Amniotic epithelial cell (primary cell): ENCODE measurements at places on chromosomes 4 and X.

DNA sequence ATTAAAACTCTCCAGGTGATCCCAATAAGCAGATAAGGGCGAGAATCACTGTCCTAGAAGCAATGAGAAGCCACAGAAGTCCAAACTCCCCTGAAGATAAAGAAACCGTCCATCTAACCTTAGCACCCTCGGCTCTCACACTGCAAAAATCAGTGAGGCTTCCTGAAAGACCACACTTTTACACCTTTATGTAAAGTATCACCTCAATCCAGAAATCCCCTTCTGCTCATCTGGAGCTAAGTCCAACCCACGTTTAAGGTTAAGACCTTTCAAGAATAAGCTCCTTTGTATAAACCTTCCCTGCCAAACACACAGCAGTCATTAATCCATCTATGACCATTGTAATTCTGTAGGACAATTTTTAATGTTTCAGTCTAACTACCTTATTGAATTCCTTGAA is 41.7 kb downstream of the LIN54 start:
- DNase-seq, result no peak

GRCh38 chr4:30537456-30537855 is 182.7 kb upstream of the PCDH7 start:
- DNase-seq, result peak; percentile 89

DNA sequence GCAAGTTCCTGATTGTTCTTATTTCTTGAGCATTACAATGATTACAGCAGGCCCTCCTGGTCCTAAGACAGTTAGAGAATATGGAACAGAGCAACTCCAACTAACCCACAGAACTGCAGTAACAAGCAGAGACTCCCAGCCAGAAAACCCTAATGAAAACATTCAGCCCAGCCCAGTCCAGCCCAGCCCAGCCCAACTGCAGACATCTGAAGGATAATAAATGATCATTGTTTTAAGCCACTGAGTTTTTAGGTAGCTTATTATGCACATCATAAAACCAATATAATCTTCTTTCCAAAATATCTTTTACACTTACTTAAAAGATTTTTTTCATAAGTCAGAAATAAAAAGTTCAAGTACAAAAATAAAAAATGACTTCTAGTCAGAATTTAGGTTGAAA is 51.3 kb downstream of the SPOCK3 start:
- DNase-seq, result no peak

DNA sequence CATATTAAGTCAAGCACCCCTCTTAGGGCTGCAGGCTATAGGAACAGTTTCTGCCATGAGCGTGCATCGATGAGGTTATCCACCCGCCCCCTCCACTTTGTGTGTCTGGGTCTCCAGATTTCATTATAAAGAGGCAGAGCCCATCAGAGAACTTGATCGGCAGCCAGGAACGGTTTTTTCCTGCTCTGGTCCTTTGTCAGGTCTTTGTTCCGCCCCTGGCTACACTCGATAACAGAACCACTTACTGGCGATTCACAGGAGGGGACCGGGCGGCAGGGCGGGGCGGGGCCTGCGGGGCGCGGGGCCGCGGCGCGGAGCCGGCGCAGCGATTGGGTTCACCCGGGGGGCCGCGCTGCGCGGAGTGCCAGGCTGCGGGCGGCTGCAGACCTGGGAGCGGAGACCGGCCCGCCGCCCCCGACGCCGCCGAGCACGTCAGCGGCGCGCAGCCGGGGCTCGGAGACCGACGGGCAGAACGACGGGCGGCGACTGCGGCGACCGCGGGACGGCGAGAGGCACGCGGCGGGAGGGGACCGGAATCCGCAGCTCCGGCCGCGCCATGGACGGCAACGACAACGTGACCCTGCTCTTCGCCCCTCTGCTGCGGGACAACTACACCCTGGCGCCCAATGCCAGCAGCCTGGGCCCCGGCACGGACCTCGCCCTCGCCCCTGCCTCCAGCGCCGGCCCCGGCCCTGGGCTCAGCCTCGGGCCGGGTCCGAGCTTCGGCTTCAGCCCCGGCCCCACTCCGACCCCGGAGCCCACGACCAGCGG is at the start of gene SLC10A4:
Gene SLC10A4 (plus strand): TSS at position 338 of the 771 bp plus-strand sequence. CDS start 219 bp downstream, at position 557.
- no peak for DNase-seq

- DNase-seq, result no peak
These were observed 911.7 kb upstream of the NDST4 start for GRCh38 chr4:116024954-116025708.

DNA sequence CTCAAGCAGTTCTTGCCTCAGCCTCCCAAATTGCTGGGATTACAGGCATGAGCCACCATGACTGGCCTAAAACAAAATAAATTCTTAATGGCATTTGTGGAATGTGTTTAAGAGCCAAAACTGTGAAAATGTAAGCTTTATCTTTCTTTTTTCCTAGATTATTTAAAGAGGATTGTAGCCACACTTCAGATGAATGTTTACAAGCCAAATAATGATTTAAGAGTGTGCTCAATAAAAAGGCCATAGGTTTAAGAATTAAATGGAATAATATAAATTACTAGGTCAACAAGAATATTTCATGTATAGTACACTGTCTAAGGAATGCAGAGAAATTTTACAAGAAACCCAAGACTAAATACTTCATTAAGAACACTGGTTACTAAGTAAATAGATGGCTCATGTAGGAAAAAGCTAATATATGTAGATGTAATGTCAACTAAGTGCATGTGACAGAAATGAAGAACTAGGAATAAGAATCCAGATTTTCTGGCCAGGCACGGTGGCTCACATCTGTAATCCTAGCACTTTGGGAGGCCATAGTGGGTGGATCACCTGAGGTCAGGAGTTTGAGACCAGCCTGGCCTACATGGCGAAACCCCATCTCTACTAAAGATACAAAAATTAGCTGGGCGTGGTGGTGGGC is 21.3 kb upstream of the UGDH start:
- DNase-seq, result peak; percentile 48

DNA sequence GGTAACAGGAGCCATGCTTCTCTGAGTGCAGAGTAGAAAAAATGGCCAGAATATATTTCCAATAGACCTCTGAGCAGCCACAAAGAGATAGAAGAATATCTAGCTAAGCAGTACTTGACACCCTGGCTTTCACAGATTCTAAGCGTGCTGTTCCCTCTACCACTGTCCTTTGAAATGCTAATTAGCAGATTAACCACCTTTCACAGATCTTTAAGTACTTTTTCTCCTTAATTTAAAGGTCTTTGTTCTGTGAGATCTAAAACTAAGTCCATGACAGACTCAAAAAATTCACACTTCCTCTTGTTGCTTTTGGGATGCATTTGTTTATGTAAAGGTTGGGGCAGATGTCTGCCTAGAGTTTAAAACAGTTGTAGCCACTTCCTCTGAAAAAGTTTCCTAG is 28.3 kb upstream of the MAGEC2 start:
- no peak for DNase-seq

GRCh38 chr4:14856062-14856933 is 146.0 kb upstream of the CPEB2 start:
- peak; percentile 97 for DNase-seq

- peak; percentile 80 for DNase-seq
These were observed 82.5 kb downstream of the HPRT1 start for GRCh38 chrX:134542485-134542884.

GRCh38 chr4:25861280-25861950 is 1.4 kb downstream of the SEL1L3 start:
- DNase-seq, result no peak

GRCh38 chrX:20500949-20501348 is 234.2 kb upstream of the RPS6KA3 start:
- DNase-seq, result peak; percentile 11

GRCh38 chrX:16319929-16320328 is 152.6 kb downstream of the MAGEB17 start:
- no peak for DNase-seq

- peak; percentile 19 for DNase-seq
These were observed 49.7 kb upstream of the GAB1 start for GRCh38 chr4:143286701-143287571.

DNA sequence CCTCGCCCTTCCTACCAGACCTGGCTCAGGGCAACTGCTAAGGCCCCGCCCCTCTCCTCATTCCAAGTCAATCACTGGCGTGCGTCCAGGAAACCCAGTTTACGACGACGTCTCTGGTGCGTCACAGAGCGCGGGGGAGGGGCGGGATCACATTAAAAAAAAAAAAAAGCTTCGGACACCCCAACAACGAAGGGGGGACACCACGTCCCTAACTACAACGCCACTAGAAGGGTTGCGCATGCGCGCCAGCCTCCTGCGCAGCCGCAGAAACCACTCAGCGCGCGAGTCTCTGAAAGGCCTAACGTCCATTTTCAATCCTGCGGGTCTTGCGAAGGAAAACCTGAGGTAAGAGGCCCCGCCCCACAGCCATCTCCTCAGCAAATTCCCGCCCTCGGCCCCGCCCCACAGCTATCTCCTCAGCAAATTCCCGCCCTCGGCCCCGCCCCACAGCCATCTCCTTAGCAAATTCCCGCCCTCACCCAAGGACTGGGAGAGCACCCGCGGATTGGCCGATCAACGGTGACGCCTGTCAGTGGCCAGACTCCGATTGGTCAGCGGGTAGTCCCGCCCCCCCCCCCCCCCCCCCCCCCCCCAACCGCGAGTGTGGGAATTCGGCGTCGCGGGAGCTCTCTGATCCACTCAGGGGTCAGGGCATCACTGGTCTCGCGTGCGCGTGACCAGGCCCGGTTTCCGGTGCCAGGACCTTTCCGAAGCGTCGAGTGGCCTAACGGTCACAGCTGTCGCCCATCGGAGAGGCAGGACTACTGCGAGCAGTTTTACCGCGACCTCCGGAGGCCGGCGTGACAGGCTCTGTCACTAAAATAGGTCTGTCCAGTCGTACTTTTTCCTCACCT is at the start of gene SCML1:
Gene SCML1 (plus strand): TSS at position 638 of the 854 bp plus-strand sequence. CDS start 6,694 bp downstream, outside the sequence.
- DNase-seq, result peak; percentile 94

DNA sequence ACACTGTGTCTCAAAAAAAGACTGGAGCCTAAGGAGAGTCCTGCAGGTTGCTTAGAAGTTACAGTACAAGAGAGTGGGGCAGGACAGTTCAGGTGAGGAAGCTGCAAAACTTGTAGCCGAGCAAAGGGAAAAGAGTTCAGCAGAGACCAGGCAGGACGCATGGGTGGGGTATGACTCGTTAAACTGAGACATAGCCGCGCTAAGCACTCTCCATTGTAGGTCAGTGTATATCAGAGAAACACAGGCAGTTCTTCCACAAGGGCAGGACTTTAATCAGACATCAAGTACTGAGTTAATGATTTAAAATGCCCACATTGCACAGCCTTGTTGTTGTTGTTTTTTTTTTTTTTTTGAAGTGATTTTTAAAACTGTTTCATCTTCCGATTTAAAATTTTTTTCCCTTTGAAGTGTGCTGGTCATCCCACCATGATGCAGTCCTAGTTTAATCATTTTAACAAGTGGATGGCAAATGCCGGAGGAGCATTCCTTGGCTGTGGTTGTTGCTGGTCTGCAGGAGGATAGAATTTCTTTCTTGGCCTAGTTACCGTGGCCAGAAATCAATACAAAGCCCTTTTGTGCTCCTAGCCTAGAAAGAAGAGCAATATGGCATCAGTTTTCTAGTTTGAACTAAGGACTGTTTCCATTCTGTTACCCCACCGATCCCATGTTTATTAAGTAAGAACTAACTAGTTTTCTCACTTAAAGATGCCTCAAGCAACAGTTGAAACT is 10.3 kb downstream of the LAP3 start:
- no peak for DNase-seq

DNA sequence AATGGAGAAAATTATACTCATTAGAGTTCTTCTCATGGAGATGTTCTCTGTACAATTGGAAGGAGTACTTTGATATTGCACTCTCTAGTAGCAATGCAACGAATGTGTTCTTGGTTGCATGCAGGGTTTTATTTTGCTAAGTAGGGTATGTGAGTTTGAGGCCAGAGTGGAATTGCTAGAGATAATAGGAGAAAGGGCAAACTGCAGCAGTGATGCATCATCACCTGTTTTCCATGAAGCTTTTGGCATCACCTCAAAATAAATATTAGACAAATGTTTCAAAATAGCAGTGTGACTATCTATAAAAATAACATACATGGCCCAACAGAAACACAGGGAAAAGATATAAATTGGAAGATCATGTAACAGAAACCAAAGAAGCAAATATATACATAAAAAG is 93.3 kb downstream of the TIGD2 start:
- no peak for DNase-seq

DNA sequence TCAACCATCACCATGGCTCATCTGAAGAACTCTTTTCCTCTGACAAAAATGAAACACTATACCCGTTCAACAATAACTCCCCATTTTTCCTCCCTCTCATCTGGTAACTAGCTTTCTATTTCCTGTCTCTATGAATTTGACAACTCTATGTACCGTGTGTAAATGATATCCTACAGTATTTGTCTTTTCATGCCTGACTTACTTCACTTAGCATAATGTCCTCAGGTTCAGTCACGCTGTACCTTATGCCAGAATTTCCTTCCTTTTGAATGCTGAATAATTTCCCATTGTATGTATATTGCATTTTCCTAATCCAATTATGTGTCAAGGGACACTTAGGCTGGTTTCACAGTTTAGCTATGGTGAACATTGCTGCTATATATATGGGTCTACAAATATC is 18.2 kb downstream of the MAGEA9 start:
- DNase-seq, result no peak

- DNase-seq, result no peak
These were observed 103.5 kb downstream of the WWC2 start for GRCh38 chr4:183202523-183202922.

DNA sequence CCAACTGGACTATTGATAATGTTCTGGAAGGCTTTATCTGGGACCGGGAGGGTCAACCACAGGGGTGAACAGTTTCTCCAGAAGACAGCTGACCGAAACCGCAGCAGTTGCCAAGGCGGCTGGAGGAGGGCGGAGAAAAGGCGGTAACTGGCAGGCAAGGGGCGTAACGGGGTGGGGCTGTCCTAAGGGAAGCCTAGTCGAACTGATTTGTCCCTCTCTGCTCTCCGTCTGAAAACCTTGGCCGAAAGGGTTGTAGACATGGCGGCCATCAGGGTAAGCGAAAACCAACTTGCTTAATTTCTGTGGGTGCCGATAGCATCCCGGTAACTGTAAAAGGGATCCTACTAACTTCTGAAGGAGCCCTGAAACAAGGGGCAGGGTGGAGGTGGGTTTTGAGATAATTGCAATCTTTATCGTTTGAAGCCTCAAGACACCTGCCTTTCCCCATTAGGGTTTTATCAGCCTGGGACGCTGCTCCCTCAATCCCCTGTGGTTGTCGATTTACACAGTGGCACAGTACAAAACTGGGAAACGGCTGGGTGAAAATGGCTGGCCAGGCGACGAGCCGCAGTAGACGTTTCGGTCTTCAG is at the start of gene APOOL:
Gene APOOL (plus strand): TSS at position 223 of the 590 bp plus-strand sequence. CDS start 36 bp downstream, at position 259.
- DNase-seq, result peak; percentile 89

- no peak for DNase-seq
These were observed at the start of gene GATA1 for GRCh38 chrX:48786341-48786800. GATA1 (plus strand) TSS chrX:48786590; CDS start chrX:48791110, 4,520 bp downstream.

DNA sequence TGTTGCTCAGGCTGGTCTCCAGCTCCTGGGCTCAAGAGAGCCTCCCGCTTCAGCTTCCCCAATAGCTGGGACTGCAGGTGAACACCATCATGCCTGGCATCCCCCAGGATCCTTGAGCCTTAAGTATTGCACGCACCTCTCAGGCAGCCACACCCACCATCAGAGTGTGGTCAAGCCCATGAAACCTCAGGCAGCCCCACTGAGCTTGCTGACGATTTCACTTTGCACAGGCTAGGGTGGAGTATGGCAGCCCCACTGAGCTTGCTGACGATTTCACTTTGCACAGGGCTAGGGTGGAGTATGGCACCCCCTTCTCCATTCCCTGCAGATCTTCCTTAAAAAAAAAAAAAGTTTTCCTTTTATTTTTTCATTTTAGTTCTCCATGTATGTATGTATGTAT is 57.2 kb downstream of the RHOXF2B start:
- DNase-seq, result no peak
